NCI-H1694 (cell line): ENCODE measurements at places on chromosomes 5 and 9.

- DNase-seq, result no peak
Measured at GRCh38 chr5:98927989-98928872, 576 bp downstream of the CHD1 start.

GRCh38 chr5:125011419-125011818, 265.0 kb upstream of the ZNF608 start:
- DNase-seq, result no peak

- DNase-seq, result no peak
Measured at GRCh38 chr5:88836195-88836838, 46.7 kb downstream of the MEF2C start.

DNA sequence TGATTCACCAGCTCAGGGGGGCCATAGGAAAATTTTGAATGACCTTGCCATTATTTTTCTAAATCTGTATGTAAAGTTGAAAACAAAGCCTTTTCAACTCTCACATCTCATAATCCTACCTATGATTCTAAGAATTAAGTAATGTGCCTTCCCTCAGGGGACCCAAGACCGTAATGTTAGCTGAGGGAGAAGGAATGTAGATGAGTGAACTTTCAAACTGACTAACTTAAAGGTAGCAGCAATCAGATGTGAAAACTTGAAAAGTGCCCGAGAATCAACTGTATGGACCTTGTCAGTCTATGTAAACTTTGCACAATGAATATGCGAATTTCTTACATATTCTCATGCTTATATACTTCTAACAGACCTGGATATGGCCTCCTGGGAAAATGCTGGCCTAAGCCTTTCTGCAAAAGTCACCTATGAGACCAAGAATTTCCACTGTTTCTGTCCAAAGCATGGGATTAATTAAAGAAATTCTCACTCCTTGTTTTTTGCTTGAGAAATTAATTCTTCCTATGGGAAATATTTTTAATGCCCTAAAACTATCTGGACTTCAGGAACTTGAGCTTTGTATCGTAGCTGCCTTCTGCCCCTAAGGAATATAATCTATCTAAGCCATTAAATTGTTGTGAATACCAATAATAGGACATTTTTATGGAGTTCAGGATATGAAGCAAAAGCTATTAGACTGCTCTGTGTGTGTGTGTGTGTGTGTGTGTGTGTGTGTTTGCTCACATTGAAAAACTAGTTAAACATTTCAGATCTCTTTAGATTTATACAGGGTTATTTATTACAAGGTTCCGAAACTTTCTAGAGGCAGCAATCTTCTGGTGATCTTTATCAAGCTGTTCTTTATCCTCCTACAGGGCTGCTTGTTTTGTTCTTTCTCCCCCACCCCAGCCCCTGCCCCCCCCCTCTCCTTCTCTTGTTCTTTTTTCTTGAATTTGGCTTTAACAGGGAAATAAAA, 169.1 kb upstream of the CLINT1 start:
- DNase-seq, result no peak

- peak; percentile 35 for DNase-seq
Measured at GRCh38 chr5:180670586-180671359, 21.4 kb upstream of the FLT4 start.

- DNase-seq, result no peak
Measured at GRCh38 chr5:135243556-135244285, 155.3 kb downstream of the MACROH2A1 start.

DNA sequence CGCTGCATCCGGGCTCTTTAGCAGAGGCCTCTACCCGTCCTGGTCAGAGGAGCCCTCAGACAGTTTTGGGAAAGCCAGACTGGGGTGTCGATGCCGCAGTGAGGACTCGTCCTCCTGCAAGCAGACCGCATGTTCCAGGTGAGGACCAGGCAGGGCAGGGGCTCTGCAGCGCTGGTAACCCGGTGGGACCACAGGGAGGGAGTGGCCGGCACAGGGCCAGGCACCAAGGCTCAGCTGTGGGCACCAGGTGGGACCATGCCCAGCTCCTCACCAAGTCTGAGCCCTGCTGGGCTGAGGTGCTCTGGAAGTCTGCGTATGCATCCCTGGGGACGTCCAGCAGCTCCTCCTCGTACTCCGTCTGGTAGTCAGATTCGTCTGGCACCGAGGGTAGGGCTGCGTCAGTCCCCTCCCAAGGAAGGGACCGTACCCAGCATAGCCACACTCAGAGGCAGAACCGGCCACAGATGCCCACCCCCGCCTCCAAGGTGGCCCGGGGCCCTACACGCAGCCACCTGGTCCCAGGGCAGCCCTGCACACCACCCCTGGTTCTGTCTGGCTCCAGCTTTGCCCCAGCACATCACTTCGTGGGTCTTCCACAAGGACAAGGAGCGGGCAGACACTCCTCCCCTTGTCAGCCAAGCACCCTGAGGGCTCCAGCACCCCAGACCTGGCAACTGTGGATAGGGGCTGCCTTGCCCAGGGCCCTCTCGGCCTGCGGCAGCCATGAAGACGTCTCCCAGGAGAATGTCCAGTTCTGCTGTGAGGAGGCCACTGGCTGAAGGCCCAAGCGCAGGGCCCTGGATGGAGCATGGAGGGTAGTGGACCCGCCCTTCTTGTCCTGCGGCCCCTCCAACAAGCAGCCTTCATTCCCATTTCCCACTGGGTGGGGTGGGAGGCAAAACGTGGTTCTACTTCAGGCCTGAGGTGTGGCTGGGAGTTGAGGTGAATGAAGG, 1.5 kb upstream of the NSMF start:
- DNase-seq, result no peak
